ENCODE measurements at places on chromosomes 4 and X.

DNA sequence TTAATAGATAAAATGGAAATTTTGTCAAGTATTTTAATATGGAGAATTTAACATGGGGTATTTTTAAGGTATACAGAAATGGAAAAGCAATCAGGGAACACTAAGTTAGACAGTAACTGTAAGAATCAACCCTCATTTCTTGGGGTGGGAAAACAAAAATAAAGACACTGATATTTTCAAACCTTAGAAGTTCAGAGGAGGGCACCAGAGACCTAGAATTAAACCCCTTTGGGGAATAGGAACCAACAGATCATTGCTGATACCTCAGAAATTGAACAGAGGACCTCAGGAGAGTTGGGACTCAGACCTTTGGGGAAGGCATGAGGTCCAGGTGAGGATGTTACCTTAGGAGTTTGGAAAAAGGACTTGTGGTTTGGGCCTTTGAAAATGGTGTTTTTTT is 435.6 kb downstream of the TMA16 start:
- DNase-seq = no peak

GRCh38 chr4:75710246-75710645 is 14.1 kb upstream of the USO1 start:
- DNase-seq = no peak

DNA sequence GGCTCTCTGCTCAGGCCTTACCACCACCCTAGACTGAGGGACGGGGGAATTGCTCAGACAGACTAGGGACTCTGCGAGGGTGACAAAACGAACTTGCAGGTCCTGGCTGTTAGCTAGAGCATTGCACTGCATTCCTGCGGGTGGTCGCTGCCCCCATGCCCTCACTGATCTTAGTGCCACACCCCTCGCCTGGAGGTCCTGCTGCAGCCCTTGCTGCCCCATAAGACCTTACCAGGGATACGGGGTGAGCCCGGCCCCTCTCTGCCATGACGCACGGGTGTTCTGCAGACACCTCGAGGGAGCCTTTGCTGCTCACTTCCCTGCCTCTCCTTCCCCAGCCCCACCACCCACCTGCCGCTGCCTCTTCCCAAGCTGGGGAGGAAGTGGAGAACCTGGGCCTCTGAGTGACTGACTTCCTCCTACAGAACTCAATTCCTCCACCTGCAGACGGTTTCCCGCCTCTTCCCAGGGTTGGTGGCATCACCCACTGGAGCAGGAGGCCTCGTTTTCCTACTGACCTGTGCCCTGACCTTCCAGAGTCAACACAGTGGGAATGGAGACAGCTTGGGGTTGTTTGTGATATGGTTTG is 19.8 kb upstream of the TBC1D14 start:
- no peak for DNase-seq

- DNase-seq = no peak
Measured at GRCh38 chr4:186666750-186667149, 56.9 kb downstream of the FAT1 start.

DNA sequence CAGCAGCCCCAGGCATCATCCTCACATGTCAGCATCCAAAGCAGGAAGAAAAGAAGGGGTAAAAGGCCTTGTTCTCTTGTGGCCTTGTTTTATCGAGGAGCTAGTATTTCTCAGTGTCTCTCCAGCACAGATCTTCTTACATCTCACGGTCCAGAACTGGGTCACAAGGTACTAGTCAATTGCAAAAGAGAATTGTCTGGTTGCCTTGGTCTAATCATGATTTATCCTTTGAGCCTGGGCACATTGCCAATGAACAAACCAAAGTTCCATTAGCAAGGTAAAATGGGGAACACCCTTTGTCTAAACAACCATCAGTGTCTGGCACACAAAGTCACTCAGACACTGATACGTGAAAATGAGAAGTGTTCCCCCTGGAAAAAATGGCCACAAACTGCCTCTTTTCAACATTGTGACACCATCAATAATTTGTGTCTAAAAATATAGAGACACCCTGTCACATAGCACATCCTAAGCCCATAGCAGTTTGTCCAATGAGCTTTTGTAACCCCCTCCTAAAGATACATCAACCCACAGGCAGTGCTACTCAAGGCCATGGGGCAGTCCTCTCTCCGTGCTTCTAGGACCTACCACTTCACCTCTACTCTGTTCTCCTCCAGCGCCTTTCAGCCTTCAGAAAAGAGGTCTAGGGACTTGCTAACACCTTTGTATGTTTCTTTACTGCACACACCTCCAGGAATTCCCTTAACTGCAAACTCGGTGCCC is 534.4 kb downstream of the MID1IP1 start:
- DNase-seq = no peak

GRCh38 chr4:56505269-56506130 is at the start of gene ARL9:
TSS of gene ARL9 (plus strand) at chr4:56505791. CDS start at chr4:56505863, 72 bp downstream.
- peak; percentile 62 for DNase-seq

DNA sequence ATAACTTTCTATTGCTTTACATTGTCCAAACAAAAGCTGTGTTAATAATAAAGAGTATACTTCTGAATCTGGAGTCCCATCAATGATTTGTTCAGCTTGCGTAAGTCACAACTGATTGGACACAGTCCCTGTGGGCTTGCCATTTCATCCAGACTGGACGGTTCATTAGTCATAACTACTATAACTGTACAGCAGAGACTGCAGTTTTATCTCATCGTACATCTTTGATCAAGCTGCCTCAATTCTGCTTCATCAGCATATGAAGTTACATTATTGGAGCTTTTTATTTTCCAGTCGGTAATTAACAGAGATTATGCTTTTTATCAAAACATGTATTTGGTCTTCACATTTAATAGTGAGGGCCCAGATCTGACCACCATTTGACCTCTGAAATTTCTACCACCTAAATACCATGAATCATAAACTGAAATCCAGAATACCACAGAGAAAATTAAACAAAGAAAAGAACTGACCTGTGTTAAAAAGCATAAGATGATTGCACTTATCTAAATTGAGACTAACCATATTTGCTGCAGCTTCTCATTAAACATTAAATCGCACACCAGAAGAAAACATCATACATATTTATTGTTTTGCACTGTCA is 12.5 kb upstream of the MAB21L2 start:
- no peak for DNase-seq

GRCh38 chr4:164481306-164482091 is 272.4 kb upstream of the SMIM31 start:
- DNase-seq = no peak

DNA sequence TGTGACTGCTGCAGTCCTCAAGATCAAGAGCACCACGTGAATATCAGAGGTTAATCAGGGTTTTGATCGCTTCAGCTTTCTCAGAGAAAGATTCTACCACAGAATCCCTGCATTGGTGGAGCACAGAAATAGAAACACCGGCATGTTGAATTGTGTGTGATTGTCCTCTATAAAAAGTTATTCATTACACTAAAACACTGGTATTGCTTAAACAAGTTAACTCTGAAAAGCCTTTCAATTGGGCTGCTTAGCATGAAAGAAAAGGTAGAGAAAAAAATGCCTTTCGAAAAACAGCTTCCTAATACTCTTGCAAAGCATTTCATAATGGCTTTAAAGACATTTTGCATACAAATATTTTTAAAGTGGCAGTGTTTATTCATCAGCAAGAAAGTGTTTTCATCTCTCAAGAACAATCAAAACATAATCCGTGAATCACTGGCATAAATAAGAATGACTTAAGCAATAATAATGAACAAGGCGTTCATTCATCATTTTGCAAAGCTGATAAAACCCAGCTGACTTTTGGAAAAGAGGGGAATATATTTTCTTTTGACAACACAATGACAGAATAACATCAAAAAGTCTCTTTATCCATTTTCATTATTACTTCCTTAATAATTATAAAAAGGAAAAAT is 61.1 kb downstream of the HELT start:
- DNase-seq = no peak

DNA sequence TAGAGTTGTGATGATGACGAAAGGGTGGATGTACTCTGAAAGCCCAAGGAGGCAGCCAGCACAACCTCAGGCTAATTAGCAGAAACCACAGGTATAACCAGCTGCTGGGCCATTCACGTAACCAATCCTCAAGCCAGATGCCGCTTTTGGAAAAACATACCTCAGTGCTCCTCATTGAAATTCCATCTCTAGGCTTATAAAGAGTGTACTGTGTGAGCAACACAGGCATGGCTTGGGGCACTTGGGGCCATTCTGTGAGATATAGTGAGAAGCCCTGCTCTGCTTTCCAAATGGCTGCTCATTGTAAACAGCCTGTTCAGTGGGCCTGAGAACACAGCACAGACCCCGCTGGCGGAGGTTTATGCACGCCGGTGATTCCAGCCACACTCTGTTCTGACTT is 182.1 kb upstream of the HHIP start:
- DNase-seq = no peak

GRCh38 chr4:110046588-110047049 is 133.9 kb downstream of the EGF start:
- DNase-seq = no peak

DNA sequence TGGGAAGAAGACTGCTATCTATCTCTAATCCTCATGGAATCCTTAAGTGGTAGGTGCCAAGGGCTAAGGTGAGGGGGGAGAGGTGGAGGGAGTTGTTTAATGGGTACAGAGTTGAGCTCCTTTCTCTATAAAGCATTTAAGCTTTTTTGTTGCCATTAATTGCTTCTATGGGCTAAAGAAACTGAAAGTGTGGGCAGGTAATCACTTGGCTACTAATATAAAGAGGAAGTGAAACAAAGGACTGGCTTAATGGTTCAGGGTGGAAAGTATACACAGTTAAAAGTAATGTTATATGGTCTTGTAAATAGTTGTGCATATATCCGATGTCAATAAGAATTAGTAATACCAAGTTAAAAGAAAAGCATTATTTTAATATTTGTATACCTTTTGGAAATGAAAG is 83.9 kb downstream of the POLA1 start:
- no peak for DNase-seq

GRCh38 chrX:32084757-32085156 is 1012.9 kb upstream of the FTHL17 start:
- no peak for DNase-seq

DNA sequence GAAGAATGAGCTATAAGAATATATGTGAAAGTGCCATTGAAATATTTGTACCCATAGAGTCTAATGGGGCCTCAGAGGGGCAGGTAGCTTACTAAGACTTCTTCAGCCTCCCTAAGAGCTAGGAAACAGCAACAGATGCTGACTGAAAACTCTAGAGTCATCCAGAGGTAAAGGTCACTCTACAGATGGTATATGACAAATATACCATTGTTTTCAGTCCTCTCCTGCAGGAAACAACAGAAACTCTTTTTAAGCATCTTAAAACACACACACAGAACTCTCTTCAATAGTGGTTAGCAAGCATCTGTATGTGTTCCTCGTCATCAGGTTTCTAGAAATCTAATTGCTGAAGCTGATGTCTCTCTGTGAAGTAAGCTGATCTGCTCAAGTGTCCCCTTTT is 313.8 kb upstream of the GATB start:
- DNase-seq = no peak

GRCh38 chr4:89914609-89915550 is 20.2 kb downstream of the MMRN1 start:
- DNase-seq = no peak

GRCh38 chr4:156113138-156113765 is 159.6 kb upstream of the CTSO start:
- no peak for DNase-seq

GRCh38 chrX:55638933-55639332 is 15.7 kb downstream of the FOXR2 start:
- DNase-seq = no peak

DNA sequence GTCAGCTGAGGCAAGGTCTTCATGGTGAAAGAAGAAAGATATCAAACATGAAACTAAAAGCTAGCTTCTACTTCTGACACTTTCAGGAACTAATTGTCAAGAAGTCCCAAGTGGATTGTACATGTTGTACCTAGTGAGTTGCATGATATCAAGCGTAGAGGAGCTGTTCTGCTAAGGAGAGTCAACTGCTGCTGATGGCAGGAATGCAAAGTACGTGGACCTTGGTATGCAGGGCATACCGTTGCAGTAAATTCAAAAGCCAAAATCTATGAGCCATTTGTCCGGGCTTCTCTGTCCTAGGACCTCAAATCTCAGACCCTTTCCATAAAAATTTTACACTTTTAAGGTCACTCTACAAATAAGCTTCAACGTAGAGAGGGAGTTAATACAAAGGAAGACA is 446.2 kb downstream of the KCTD8 start:
- DNase-seq = no peak

DNA sequence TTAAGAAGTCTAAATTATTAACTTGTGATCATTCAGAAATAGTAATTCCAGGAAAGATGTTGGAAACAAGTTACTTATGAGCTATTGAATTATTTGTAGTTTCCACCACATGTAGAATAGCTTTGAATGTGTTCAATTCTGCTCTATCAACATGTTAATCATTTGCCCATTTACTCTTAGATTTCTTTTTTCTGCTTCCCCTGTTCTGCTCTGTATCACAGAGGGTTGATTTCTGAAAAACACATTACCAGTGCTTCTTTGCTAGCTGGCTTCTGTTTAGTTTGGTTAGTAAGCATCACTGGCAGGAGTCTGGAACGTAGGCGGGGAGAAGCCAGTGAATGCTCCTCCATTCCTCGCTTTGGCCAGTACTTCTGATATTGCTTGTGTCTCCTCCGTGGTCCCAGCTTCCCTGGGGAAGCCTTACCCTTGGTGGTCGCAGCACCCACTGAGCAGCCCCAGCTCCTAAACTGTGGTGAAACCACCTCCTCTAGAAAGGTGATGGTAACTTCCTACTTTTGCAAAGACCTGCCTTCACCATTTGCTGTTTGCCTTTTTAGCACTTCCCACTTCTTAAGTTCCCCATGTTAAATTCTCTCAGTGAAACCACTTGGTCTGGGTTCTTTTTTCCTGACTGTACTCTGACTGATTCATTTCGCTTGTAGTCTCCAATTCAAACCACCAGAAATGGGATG is 40.3 kb upstream of the GALNT7 start:
- no peak for DNase-seq
